AML-193 (cell line): ENCODE measurements at places on chromosomes 5 and 9.

GRCh38 chr9:95030344-95030743 lies 287.2 kb downstream of the FANCC start:
- DNase-seq: no peak

DNA sequence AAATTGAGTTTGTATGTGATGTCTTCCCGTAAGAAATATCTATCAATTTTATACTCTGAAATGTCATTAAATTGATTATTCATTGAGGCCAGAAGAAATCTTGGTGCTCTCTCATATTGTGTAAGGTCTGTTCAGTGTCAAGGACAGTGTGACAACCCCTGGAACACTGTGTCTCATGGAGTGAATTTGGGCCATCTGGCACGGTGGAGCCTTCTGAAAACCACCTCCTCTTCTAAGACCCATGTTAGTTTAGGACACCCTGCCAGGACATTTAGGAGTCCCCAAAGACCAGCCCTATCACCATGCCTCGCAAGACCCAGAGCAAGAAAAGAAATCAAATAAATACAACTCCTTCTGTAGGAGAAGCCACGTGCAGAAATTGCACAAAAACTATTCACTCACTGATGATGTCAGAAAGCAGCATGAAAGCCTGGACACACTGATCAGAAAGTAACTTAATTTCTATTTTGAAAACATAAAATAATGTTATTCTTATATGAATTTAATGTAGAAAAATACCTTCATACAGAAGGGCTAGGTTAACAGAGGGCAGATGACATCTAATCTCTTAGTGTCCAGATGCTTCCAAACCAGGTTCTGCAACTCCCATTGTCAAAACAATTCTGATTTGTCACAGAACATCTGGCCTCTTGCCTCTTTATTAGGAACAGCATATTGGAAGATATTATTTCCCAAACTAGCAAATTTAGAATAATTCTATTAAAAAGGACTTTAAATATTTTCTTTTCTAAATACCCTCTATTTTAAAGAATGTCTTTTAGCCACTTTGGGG lies 298.8 kb downstream of the NR2F1-AS1 start:
- DNase-seq: no peak

DNA sequence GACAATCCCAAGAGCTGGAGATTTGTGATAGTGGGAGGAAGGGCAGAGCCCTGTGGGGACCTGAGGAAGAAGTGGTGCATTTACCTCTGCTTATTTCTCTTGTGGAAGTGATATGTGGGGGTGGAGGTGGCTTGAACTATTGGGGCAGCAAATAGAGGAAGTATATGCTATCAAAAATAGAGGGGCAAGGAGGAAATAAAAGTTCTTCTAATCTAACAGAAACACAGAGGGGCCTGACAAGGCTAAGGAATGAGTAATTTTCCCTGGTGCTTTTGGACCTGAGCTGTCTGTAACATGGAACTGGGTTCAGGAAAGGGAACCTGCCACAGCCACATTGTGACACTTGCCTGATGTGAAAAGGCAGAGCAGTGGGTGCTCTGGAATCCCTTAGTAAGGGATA lies 378.6 kb upstream of the KLF4 start:
- no peak for DNase-seq

DNA sequence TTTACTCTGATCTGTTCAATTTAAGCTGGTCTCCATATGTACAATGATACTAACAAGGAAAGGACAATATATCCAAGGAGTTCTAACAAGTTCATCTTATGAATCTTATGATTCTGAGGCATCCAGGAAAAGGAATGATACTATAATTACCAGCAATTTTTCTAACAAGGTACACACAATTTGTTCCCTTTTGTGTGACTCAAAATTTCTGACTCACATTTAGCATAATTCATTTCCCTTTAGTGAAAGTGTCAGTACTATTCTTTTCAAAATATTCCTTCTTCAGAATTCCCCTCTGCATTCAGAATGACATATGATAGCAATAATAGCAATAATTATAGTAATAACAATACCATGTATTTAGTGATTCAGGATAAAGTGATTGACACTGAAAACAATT lies 594.8 kb downstream of the DMRTA1 start:
- DNase-seq: no peak

DNA sequence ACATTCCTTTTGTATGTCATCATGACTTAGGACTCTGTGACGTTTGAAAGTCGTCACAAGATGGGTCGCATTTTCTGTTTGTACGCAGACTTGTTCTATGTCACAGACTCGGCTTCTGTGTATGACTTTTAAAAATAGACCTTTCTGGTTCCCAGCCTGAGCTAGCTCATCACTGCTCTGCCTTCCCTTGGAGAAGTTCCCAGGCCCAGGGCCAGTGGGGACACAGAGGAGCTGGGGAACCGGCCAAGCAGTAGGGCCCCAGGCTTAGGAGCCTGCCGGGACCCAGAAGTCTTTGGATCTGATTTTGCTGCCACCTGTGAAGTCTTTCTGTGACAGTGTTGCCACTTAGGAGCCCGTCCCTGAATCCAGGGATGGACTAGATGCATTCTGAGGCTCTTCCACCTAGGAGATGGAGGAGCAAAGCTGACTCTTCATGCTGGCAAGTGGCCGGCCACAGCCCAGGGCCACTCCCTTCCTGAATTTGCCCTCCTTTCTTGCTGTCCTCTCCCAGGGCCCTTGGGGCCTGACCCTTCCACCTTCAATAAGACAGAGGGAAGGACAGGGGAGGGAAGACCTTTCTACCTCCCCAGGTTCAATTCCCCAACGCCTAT lies 18.1 kb upstream of the UBE2QL1 start:
- no peak for DNase-seq

GRCh38 chr5:73496984-73497457 lies 1.2 kb upstream of the BTF3 start:
- peak; percentile 69 for DNase-seq

GRCh38 chr5:109868737-109869136 lies 179.0 kb downstream of the MAN2A1 start:
- DNase-seq: no peak

GRCh38 chr5:51472472-51472871 lies 89.2 kb downstream of the ISL1 start:
- DNase-seq: no peak

DNA sequence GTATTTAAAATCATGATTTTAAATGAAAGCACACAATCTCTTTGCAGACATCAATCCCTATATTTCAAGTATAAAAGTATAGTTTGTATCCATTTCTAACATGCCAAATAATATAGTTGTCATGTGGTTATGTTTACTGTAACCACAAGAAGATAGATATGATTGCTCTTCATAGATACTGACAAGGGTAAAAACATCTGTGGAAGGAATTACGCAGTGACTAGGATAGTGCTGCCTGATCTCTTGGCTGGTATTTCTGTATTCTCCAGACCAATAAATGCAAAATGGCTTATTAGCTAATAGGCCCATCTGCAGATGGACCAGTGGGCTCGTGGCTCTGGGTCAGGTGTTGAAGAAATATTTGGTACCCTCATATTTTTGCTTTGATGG lies 34.9 kb upstream of the FBN2 start:
- no peak for DNase-seq

- no peak for DNase-seq
Observed at GRCh38 chr9:84781458-84781857, 111.9 kb downstream of the NTRK2 start.
